ENCODE measurements at places on chromosomes 7 and 10.

DNA sequence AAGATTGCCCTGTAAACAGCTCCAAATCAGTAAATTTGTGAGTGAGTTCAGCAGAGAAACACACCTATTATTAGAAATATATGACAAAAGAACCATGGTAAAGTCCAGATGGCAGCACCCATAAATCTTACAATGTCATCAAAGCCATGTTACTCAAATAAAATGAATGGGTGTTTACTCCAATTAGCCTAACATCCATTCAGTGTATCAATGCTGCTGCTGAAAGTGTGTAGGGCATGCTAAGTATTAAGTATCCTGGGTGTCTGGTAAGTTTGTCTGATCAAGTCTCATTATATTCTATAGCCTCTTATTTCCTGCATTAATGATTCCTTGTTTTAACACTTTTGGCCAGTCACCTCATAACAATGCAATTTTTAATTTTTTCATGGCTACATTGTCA, 185.5 kb upstream of the STEAP4 start:
- DNase-seq, result no peak

DNA sequence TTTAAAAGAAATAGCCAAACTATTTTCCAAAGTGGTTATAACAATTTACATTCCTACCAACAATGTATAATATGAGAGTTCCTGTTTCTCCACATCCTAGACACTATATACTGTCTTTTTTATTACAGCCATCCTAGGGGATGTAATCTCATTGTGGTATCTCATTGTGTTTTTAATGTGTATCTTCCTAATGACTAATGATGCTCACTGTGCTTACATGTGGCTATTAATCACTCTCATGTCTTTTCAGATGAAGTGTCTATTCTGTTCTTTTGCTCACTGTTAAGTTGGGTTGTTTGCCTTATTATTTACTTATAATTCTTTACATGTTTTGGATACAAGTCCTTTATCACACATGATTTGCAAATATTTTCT, 71.8 kb downstream of the ZNF438 start:
- no peak for DNase-seq

DNA sequence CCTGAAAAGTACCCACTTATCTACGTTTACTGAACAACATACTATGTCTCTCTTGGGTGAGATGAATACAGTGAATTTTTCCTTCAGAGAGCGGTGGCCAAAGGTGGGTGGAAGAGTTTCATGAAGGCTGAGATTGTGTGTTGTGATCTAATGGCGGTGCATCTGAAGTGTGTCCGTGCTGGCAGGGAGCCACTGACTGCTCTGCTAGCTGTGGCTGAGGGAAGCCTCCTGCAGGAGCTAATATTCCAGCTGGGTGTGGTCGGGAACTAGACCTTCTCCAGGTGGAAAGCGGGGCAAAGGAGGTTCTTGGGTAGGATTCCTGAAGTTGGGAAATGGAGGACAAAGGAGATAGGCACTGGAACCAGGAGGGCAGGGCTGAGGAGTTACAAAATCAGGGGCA, 69.2 kb upstream of the GRB10 start:
- DNase-seq, result no peak

DNA sequence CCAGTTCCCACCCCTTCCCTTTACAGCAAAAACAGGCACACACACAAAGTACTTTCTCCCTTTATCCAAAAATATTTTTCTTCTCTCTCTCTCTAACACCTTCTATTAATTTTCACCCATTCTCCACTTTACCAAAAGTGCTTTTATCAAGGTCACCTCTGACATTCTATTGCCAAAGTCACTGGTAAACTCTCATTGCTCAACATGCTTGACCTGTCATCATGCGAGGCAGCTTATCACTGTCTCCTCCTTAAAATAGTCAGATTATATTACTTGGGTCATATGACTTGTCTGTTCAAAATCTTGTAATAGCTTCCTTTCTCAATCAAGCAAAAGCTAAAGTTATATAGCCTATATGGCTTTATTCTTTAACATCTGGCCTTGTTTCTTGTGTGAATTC, 28.6 kb downstream of the MACC1 start:
- DNase-seq, result no peak

GRCh38 chr7:78510580-78511188, 712.1 kb downstream of the PHTF2 start:
- no peak for DNase-seq

DNA sequence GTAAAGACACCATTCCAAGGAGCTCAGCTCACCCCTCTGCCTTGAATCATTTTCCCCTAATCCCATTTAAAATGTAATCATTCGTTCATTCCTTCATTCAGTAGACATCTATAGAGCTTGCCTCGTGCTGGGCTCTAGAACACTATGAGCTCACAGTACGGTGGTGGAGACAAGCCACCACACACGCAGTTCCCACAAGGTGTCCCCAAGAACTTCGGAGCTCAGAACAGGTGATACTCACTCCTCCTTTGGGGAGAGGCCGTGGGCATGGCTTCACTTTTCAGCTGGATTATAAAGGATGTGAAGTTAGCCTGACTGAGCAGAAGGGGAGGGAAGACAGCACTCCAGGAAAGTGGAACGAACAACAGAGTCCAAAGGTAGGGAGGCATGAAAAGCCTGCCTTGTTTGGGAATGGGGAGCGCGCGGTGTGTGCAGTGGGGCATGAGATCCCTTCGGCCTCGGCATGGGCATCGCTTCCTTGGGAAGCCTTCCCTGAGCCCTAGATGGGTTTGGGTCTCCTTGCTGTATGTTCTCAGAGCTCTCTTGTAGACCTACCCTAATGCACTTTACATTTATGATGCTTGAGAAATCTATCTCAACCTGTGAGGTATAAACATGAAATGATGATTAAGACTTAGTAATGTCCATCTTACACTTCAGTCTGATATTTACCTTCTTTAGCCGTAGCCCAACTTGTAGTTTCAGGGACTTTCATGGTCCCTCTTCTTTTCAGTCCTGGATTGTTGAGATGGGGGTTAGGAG, 809 bp upstream of the OGA start:
- DNase-seq, result no peak

DNA sequence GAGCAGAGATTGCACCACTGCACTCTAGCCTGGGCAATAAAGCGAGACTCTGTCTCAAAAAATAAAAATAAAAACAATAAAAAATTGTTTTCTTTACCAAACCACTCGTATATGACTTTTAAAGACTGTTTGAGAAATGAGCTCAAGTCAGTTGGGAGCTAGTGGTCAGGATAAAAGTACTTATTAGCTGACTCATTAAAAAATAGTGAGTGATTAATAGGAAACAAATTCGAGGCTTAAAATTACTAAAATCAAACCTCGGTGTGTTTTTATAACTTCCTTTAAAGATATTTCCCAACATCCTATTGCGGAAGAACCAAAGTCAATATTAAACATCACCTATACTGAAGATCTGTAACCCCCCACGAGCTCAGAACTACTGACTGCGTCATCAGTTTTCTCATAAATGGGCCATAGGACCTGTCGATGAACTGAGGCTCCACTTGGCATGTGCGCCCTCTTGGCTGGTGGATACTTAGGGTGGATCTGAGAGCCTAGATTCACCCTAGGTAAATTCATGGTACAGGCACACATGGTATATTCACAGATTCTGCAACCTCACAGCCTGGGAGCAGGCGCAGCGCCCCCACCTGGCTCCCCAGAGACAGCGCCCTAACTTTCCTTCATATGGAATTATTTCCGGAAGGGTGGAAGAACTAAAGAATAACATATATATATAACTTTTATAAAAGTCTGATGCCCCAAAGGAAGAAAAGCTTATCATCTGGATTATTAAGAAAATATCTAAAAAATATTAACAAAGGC, 9.2 kb downstream of the MKI67 start:
- DNase-seq, result no peak

GRCh38 chr10:104925232-104925851, 284.3 kb downstream of the SORCS3 start:
- no peak for DNase-seq

DNA sequence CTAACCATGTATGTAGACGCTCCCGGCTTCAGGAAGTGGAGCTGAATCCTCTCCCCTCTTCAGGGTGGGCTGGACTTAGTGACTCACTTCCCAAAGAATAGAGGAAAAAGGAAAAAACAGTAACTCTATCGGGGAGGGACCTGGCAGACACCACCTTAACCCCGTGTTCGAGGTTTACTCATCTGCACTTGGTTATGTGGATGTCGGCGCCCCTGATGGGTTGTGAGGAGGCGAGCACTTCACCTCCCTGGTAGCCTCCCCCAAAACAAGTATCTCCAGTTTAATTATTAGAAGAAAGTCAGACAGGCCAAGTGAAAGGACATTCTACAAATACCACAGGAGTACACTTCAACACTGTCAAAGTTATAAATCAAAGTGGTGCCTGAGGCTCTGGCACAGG, 559.7 kb downstream of the TCERG1L start:
- no peak for DNase-seq

DNA sequence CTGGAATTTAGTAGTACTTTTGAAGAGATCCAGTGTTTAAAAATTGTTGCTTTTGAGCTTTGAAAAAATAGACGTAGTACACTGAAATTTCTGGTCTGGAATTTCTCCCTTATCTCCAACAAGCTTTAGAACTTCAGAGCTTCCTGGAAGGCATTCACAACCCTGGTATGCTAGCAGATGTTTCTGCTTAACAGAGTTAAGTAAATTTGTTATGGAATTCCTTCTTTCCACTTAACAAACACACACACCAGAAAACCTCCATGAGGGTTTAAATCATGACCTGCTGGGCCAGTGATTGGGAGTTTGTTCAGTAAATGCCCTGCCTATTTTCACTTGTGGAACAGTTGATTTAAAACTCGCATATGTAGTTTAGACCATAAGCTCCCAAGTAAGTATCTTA, 13.7 kb downstream of the ASB15 start:
- no peak for DNase-seq

- no peak for DNase-seq
Observed at GRCh38 chr10:100737355-100738054, 7.9 kb upstream of the PAX2 start.

DNA sequence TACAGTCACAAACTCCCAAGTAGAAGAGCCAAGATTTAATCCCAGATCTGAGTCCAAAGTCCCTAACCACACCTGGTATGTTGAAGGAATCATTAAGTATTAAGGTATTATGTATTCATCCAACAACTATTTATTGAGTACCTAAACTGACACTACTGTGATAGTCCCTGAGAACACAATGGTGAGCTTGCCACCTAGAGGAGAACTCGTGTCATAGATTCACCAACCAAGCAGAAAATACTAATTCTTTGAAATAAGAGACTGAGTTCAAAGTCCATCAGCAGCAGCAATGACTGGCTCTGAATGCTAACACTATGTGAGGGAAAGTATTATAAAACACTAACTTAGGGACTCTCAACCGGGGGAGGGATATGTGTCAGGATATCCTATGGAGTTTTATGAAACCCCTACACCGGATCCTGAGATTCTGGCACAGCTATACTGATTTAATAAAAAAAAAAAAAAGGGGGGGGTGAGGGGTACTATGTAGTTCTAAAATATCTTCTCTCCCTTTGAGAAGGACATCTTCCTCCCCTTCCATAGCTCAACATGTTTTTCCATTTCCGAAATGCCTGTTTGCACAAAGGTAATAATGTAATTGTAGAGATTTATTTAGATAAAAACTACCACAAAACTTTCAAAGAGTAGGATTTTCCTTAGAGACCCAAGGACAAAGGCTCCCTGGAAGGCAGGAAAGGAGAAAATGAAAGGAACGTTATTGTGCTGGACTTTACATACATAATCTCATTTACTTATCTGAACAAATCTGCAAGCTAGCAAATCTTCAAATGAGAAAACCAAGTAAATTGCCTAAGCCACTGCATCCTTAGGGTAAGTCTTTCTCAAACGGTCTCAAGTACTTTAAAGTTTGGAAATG, 1.6 kb downstream of the NCOA4 start:
- DNase-seq, result no peak

- no peak for DNase-seq
Observed at GRCh38 chr10:88064608-88065382, 201.4 kb downstream of the PTEN start.

- no peak for DNase-seq
Observed at GRCh38 chr7:100465702-100466311, 1.7 kb upstream of the SPACDR start.

- DNase-seq, result no peak
Observed at GRCh38 chr7:84412161-84412969, 217.8 kb upstream of the SEMA3A start.

DNA sequence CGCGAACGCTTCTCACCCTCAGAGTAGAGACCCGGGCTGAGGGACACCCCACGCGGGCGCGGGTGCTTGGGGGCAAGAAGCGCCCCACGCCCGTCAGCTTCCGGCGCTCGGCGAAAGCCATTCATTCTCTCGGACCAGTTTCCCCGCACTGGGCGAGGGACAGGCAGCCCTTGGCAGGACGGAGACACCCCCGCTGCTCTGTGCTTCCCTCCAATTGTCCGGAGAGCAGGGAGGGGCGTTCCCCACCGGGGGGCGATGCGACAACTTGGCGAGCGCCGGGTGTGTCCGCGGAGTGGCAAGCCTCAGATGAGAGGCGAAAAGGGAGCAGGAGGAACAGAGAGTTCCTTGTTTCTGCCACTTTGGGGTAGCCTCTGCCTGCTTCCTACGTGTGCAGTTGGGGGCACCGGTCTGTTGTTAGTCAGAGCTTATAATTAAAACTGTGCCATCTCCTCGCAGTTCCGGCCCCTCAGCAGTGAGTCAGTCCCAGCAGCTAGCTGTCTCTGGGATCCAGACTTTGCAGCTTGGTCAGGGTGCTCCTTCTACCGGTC, 1.7 kb downstream of the GPR158 start:
- no peak for DNase-seq

DNA sequence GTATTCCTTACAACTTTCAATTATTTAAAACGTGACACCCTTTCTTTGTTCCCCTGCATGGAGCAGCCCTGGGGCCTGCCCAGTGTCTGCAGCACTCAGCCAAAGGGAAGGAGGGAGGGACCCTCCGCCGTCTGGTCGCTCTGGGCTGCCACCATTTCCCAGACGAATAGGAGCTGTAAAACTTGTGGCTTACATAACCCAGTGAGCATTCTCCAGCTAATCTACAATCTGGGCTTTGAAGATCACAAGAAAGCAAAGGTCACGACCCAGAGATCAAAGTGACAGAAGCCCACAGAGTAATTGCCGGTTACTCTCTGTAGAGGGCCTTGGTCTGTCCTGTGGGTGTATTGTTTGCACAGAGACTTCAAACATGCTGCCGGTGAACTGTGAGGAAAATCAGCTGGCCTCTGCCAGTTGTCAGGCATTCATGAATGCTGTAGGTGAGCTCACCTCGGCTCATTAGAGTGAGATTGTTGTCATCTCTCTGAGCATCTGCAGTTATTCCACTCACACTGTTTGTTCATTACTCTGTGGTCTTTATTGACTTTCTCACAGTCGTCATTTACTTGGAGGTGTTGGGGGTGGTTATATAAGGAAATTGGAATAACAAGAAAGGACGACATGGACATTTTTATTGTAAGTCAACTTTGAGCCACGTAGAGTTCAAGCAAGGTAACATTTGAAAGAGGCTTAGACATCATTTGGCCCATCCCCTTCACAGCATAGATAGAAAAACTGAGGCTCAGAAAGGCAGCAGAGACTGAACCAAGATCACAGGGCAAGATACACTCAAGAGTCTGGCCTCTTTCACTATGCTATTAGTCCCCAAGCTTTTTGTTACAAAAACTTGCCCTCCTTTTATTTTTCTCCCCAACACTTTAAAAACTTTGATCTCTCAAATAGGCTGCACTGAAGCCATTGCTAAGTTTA, 619.8 kb downstream of the LRMDA start:
- DNase-seq, result no peak

- DNase-seq, result no peak
Observed at GRCh38 chr7:35254496-35255442, 869 bp upstream of the TBX20 start.
